ENCODE measurements at places on chromosomes 7 and 10. TPM values are rescaled to one million over a fixed set of nuclear protein-coding genes. Genes with fewer than 3 reads are reported as not detected.

- DNase-seq, result no peak
Measured at GRCh38 chr7:17054206-17054605, 172.4 kb upstream of the AGR3 start.

ANLN gene
- total RNA-seq, result 1.9 TPM

CALCR gene
- 0.27 TPM for total RNA-seq

- DNase-seq, result no peak
Measured at GRCh38 chr10:13450069-13450468, 78.7 kb downstream of the BEND7 start.

- peak; percentile 69 for DNase-seq
Measured at GRCh38 chr10:101050208-101051069, 11.3 kb upstream of the KAZALD1 start.

DNA sequence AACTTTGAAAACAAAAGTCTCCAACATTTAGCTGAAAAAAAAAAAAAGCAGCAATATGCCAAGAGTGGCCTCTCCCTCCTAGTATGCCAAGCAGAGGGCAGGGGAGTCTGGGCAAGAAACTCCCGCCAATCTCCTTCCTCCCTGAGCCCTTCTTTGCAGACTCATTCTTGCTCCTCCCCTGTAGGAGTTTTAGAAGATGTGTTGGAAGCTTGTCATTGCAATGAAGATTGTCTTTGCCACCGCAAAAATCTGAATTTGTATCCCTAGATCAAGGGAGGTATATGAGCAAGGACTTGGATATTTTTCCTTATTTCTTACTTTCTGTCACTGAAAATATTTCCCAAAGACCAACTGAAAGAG is 2.6 kb upstream of the TNS3 start:
- no peak for DNase-seq

DNA sequence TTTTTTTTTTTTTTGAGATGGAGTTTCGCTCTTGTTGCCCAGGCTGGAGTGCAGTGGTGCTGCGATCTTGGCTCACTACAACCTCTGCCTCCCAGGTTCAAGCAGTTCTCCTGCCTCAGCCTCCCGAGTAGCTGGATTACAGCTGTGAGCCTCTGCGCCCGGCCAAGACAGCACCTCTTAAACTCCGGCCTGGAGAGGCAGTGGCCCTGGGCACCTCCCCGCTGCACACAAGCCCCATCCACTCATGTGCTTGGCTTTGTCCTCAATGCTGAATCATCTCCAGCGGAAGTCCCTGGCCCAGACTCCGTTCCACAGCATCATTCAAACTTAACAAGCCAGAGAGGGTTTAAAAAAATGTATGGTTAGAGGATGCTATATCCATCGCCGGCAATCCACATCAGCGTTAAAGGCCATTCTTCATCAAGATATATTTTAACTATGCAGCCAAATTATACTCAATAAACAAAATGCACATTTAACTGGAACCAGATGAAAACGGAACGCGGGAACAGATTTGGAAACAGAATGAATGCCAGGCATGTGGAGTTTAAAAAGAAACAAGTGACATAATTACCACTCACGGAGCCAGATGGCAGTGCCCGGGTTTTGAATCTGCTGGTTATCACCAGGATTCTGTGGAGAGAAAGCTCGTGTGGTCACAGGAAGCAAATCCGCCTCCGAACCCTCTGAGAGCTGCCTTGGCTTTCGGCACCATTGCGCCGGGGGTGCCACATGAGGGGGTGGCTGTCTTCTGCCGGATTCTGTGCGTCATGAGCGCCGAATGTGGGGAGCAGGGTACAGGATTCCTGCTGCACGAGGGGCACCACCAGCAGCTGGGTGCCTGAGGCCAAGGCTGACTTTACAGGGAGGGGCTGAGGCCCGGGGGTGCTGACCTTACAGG is 45.6 kb upstream of the CFAP46 start:
- DNase-seq, result peak; percentile 61

DNA sequence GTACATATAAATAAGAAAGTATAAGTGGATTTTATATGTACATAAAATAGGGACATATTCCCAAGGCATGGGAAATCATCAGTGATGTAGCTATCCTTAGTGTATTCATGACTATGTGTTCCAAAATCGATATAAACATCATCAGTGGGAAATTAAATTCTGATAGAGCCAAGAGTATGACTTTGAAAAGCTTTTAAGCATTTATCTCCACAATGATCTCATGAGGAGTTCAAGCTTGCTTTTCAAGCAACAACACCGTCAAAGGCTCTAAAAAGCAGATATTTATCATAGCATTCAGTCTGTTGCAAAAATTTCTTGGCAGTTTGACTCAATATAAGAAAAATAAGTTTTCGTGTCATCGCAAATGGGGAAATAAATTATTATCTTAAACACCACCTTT is 14.5 kb upstream of the NEBL start:
- no peak for DNase-seq

ANXA8L1 gene
- not detected for total RNA-seq
